NCI-H226 (cell line): ENCODE measurements at places on chromosomes 2 and 18.

- DNase-seq = peak; percentile 52
These were observed 29.4 kb upstream of the WDR75 start for GRCh38 chr2:189411860-189412259.

DNA sequence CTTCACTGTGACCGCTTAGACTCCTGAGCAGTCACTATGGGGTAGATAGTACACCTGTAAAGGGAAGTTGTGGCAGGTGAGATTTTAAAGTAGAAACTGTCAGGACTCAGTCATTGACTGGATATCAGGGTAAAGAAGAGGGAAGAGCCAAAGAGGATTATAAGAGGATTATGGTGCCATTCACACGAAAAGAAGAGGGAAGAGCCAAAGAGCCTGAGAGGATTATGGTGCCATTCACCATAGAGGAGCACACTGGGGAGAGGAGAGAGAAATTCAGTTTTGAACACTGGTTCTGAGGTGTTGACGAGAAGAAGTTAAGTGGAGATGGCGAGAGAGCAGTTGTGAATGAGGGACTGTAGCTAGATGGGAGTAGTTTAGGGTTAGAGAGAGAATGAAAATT, 16.9 kb upstream of the KCNJ13 start:
- no peak for DNase-seq

DNA sequence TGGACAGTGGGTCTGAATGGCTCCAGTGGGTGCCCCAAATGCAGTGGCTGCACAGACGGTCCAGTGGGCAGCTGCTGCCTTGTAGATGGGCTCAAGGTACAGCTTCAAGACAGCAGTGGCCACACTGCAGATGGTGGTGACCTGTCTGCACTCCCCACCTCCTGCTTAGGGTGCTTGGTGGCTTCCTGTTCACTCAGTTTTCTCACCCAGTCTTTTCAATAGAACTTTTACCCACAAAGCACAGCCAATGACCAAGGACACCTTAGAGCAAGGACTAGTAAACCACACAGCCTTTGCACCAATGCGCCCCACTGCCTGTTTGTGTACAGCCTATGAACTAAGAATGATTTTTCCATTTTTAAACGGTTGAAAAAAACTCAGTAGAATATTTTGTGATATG, 34.9 kb downstream of the MEX3C start:
- DNase-seq = no peak

DNA sequence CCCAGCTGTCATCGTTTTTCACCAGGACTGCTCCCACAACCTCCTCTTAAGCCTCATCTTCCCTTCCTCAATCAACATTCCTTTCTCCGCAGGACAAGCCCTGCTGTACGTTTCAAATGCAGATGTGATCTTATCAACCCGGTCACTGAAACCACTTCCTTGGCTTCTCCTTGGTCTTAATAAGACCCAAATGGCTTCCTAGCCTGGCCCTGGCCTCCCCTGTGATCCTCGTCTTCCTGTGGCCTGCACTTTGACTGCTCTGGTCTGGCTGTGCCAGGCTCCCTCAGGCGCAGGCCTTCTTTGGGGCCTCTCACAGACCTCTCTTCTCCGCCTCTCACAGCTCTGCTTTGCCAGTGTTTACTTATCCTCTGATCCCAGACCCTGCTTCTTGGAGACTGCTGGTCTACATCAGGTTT, 4.7 kb upstream of the ADNP2 start:
- no peak for DNase-seq

GRCh38 chr2:234905547-234906265, 46.1 kb upstream of the SH3BP4 start:
- peak; percentile 61 for DNase-seq
